ENCODE measurements at places on chromosomes 2 and 18.

- DNase-seq: no peak
Measured at GRCh38 chr18:79442508-79443221, 46.9 kb downstream of the NFATC1 start.

DNA sequence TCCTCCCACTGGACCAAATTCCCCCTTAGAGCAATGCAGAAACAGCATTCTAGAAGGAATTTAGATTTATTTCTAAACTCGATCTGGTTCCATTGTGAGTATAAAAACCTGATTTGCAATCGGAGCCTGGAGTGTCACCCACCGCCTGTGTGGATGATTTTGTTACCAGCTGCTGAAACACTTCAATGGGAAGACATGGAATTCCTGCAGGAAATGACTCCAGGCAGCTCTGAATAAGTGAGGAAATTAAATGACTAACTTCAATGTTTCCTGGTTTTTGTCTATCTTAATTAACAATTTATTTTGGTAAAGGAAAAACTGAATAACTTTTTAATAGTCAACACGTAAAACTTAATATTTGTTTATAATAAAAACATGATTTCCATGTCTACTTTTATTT is 19.3 kb downstream of the CTAGE1 start:
- no peak for DNase-seq

GRCh38 chr2:180523621-180524340 is 456.6 kb upstream of the UBE2E3 start:
- no peak for DNase-seq

- DNase-seq: no peak
Measured at GRCh38 chr2:241425368-241425767, 69.3 kb downstream of the FARP2 start.

GRCh38 chr2:211396815-211397214 is 840.4 kb downstream of the CPS1 start:
- no peak for DNase-seq

DNA sequence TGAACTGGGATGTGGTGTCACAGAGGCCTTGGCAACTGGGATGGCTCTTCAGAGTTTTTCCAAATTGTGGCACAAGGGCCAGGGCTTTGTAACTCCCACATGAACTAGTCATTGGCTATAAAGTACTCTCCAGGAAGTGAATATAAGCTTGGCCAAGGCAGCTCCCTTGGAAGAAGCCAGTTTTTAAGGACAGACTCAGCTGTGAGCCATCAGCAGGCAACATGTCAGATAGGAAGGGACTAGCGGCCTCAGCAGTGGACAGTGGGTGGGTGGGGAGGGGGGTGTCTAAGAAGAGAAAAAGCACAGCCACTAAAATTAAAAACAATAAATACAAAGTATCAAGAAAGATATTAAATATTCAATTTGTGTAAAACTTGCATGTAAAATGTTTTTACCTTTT is 691.1 kb upstream of the PIK3C3 start:
- no peak for DNase-seq

DNA sequence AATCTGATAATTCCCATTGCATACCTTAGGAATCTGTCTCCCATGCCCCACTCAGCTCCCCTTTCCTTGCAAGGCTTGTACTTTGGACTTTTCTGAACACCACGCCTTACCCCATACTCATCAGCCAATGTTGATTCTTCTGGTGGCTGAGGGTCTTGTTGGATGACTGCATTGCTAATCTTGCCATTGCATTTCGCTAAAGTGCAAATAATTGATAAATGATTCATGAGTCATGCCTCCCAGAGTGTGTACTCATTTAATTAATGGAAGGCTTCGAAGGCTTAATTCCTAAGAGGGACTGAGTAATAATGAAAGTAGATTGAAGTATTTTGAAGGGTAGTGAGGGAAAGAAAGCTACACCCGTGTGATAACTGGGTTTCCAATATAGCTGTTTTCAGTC is 28.0 kb upstream of the PPP1R1C start:
- no peak for DNase-seq

DNA sequence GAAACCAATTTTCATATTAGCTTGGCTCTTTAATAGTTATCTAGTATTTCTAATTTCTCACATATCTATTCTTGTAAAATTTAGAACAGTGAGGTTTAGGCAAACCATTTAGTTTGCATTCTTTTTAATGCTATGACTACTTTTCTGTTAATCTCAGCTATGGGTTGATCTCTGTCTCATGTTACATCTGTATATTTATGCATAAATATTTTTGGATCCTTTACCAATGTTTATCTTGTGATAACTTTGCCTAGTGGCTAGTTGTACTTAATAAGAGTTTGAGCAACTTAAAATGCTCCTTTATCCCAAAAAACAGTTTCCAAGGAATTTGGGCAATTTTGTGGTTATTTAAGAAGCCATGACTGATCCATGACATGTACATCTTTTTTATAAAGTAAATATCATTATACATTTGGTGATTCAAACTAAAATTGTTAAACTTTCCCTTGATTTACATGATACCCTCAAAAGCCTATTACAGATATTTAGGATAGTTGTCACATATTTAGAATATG is 86.3 kb downstream of the R3HDM1 start:
- DNase-seq: no peak

- DNase-seq: no peak
Measured at GRCh38 chr2:209907746-209908145, 94.7 kb upstream of the RPE start.

GRCh38 chr2:26940001-26940400 is 30.4 kb upstream of the MAPRE3 start:
- no peak for DNase-seq

- DNase-seq: no peak
Measured at GRCh38 chr2:46497766-46498165, 18.4 kb downstream of the TMEM247 start.

DNA sequence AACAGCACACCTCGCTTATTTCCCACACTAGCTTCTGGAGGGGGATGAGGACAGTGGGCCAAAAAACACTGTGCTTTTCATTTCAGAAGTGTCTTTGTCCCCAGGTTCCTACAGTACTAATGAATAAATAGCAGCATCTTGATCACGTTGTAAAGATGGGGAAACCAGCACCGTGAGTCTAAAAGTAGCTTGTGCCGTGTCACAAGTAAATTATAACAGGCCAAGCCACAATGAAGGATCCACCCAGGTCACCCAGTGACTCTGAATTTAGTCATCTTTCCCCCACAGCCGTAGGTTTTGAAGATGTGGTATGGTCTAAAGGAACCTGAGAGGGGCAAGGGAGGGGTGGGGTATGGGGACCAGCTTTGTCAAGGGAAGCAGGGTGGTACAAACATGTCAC is 8.8 kb downstream of the FZD7 start:
- DNase-seq: no peak

DNA sequence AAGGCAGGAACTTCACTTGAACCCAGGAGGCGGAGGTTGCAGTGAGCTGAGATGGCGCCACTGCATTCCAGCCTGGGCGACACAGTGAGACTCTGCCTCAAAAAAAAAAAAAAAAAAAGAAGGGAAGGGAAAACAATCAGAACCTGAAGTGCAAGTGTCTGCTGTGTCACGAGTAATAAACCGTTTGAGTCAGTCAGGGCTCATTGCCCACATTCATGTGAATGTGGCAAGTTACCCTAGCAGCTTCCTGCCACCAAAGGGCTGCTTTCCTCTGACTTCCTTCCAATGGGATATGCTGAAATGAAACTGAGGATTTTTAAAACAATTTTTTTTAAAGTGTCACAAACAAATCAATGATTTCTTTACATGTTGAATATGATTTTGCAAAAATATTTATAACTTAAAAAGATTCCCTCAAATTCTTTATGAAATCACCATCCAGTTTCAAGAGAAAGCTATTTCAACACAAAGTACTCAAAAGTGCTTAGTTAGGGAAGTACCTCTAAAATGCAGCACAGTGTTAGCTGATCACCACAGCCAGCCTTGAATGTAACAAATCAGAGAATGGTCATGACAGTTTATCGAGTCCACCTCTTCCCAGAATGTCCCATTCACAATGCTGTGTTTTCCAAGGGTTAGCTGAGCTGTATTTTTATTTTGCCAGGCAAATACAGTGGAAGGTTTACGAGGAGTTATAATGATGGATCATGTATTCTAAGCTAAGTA is 36.4 kb downstream of the WDSUB1 start:
- DNase-seq: no peak

- DNase-seq: no peak
Measured at GRCh38 chr2:45973426-45973825, 322.0 kb downstream of the PRKCE start.

DNA sequence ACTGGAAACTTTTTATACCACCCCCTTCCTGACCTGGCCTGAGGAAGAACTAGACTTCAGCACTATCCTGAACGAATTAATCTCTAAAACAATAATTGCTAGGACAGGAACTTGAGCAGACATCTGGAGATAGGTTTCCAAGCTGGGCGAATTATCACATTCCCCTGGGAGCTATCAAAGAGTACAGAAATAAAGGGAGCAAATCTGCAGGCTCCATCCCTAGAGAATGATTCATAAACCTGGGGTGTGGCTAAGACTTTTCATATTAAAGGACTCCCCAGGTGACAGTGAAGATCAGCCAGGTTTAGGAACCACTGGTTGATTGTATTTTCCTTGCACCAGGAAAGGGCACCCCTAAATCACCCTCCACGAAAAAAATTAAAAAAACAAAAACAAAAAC is 105.6 kb upstream of the NOL4 start:
- DNase-seq: no peak

- no peak for DNase-seq
Measured at GRCh38 chr2:102304268-102304667, 7.1 kb upstream of the IL1RL1 start.

DNA sequence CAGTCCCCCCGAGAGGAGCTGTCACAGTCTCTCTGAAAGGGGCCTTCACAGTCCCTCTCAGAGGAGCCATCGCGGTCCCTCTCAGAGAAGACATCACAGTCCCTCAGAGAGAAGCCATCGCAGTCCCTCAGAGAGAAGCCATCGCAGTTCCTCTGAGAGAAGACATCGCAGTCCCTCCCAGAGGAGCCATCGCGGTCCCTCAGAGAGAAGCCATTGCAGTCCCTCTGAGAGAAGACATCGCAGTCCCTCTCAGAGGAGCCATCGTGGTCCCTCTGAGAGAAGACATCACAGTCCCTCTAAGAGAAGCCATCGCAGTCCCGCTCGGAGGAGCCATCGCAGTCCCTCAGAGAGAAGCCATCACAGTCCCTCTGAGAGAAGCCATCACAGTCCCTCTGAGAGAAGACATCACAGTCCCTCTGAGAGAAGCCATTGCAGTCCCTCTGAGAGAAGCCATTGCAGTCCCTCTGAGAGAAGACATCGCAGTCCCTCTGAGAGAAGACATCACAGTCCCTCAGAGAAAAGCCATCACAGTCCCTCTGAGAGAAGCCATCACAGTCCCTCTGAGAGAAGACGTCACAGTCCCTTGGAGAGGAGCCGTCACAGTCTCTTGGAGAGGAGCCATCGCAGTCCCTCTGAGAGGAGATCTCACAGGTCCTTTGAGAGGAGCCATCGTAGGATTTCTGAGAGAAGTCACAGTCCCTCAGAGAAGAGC is 1.3 kb upstream of the ZNF512 start:
- DNase-seq: no peak

GRCh38 chr2:232872826-232873225 is 2.8 kb downstream of the SNORC start:
- DNase-seq: no peak

- no peak for DNase-seq
Measured at GRCh38 chr2:239238839-239239606, 161.8 kb downstream of the HDAC4 start.

DNA sequence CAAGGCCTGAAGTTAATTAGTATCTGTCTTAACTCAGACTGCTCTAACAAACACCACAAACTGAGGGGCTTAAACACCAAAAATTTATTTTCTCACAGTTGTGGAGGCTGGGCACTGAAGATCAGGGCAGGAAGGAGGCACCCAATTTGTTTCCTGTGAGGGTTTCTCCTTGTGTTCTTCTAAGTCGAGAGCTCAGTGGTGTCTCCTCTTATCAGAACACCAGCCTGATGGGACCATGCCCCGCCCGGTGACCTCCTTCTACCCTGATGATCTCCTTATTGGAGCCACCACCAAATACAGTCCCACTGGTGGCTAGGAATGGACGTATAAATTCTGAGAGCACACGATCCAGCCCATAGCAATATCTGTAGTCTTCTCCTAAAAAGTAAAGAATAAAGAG is 20.5 kb downstream of the TMEM18 start:
- DNase-seq: no peak

GRCh38 chr2:113863144-113863543 is 26.7 kb upstream of the ACTR3 start:
- no peak for DNase-seq

DNA sequence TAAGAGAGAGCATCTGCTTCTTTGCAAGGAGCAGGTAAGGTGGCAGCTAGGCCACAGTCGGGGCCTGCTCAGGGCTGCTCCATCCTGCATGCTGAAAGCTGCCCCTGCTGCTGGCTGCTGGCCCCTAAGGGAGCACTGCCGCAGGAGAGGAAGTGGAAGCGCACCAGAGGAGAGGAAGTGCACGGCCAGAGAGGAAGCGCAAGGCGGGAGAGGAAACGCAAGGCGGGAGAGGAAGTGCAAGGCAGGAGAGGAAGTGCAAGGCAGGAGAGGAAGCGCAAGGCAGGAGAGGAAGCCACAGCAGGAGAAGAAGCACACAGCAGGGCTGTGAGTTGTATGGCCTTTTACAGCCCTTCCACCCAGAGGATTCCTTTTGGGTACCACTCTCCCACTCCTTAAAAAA is 539.0 kb upstream of the TNP1 start:
- DNase-seq: no peak

DNA sequence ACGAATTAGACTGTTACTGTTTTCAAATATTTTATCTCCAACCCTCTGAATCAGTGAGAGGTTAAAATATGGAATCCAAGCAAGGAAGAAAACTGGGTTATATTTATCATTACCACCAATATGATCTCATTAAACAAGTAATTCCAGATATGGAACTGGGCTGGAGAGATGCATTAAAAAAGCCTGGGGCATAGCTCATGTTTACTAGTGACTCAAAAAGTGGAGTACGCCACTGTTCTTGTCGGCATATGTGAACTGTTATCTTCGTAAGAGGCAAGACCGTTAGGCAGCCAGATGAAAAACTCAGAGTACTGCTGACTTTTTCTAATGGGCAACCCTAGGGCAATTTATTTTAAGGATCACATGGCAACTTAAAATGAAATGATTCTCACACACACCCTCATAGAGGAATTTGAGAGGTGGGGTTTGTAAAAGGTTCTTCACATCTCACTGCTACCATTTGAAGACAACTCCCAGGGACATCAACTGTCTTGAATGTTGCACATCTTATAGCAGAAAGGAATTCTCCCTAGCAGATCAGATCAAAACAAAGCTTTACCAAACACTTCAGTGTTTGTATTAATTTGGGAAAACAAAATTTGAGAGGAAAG is 105.2 kb upstream of the TFCP2L1 start:
- DNase-seq: no peak

DNA sequence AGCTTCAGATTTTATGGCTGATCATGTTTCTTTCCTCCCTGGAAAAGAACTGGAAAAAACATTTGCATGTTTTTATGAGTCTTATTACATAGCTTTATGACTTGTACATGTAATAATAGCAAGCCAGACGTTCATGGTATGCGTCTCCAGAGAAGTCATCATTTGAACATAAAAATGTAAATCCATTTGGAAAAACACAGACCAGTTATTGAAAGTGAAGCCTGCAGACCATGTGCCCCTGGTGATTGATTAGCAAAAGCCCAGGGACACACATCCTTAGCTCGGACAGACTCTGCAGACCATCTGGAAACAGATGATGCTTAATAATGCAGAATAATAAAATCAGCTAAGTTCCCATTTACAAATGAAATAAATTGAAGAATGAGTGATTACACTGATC is 283.1 kb downstream of the TDRD15 start:
- no peak for DNase-seq
